Caki2 (cell line): ENCODE measurements at places on chromosomes 5 and 9.
A peak's percentile ranks its signal among the peaks of the same experiment; 100 is the strongest.

DNA sequence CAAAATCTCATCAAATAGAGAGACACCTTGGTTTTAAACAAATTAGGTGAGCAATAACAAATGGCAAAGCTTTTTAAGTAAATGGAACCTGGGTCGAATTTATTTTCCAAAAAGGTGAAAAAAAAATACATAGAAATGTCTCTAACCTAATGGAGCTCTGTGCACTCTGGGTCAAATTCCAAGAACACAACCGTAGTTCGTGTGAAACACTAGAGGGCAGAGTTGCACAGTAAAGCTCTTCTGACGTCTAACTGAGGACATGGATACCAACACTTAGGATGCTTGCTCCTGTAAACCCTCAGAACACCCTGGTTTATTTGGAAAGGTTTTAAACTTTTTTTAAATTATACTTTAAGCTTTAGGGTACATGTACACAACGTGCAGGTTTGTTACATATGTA lies 18.9 kb downstream of the MARCHF11 start:
- DNase-seq: peak; percentile 14

GRCh38 chr5:36150676-36151433 lies 832 bp downstream of the LMBRD2 start:
- DNase-seq: peak; percentile 45

- DNase-seq: no peak
These were observed 151.8 kb upstream of the PPP1R2B start for GRCh38 chr5:156698323-156698722.

- DNase-seq: no peak
These were observed 12.6 kb upstream of the FAM163B start for GRCh38 chr9:133621725-133622267.

DNA sequence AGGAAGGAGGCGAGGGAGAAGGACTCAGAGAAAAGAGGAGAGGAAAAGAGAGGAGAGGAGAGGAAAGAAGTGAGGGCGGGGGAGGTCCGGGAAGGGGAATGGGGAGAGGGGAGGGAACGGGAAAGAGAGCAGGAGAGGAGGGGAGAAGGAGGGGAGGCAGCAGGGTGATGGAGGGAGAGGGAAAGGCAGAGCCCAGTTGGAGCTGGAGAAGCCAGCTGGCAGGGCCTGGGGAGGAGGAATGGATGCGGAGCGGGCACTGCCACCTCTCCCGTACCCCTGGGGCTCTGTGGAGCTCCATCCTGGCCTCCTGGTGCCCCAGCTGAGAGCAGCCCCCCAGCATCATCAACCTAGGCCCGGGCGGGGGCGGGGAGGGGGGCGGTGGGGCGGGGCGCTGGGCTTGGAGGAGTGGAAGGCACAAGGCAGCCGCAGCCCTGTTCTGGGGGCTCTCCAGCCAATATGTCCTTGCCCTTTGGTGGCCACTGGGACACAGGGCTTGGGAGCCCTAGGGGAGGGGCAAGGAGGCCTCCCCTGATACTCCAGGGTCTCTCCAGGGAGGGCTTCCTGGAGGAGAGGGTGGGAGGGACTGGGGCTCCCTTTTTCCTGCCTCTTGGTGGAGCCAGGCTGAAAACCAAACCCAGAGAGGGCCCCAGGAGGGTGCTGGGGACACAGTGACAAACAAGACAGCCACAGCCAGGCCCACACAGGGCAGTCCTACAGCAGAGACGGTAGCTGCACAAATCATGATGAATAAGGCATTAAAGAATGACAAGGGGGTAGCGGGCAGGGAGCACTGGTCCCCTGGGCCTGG lies 123.7 kb downstream of the C9orf50 start:
- no peak for DNase-seq

DNA sequence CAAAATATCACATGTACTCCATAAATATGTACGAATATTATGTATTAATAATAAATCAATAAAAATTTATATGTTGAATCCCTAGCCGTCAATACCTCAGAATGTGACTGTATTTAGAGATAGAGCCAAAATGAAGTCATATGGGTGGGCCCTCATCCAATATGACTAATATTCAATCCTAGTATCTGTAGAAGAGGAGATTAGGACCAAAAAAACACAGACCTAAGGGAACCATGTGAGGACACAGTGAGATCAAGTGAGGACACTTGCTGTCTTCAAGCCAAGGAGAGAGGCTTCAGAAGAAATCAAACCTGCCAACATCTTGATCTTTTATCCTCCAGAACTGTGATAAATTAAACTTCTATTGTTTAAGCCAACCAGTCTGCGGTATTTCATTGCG lies 3.7 kb upstream of the AMACR start:
- no peak for DNase-seq

DNA sequence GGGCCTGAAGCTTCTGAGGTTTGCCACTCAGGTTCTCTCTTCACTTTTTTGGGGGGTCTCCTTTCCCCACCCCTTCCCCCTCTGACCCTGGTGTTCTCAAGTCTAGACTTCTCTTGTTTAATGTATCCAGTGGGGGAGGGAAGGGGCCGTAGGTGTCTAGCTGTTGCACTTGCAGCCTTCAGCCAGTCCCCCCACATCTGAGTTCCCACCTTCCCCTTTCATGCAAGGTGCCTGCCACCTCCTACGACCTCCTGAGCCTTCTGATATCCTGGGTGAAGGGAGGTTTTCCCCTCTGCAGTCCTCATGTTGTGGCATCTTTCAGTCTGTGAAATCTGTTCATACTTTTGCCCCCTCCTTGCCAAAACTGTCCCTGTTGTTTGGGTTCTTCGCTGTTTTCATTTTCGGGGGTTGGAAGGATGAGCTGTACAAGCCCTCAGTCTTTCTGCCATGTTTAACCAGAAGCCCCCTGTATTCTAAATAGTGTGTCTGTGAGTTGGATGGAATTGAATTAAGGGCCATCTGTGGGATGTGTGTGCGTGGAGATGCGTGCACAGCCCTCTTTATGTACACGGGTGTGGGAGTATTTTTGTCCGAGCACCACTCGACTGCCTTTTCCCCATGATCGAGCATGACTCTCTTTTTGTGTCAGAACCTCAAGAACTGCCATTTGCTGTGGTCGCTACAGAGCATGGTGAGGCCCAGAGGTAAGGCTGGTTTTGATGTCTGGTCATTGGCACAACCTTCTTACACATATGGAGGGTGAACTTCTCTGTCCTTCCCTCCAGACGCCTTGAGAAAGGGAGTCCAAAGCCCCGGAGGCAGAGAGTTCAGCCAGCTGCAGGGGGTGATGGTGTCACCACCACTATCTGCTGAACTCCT lies 23.6 kb downstream of the PRRC2B start:
- DNase-seq: no peak

DNA sequence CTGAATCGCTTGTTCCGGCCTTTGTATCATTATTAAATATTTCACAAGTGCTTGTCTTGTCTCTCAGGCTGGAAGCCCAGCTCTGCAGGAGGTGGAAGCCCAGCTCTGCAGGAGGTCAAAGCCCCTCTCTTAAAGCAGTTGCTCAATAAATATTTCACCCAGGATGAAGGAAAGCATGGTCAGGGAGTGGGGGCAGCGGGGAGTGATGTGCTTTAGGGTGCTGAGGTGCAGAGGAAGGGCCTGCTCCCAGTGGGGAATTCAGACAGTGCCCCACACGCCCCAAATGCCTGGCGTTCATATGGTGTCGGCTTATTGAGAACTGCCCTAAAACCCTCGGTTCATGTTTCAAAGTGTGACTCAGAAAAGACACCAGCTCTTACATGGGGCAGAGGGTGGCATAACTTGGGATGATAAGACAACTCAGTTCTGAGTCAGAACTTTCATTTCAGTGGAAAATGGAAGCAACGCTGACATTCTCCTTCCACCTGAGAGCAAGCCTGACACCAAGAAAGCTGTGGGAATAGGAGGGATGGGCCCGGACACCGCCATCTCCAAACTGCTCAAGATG lies 114.3 kb upstream of the DAP start:
- no peak for DNase-seq

DNA sequence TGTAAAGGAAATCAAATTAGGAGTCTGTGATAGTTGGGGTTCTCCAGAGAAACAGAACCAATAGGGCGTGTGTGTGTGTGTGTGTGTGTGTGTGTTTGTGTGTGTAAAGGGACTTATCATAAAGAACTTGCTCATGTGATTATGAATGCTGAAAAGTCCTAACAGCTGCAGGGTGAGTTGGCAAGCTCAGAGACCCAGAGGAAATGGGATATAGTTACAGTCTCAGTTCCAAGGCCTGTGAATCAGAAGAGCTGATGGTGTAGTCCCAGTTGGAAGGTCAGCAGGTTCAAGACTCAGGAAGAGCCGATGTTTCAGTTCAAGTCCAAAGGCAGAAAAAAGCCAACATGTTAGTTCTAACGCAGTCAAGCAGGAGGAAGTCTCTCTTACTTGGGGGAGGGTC lies 214.2 kb downstream of the ELAVL2 start:
- no peak for DNase-seq

- DNase-seq: peak; percentile 79
These were observed 6.6 kb upstream of the NFIB start for GRCh38 chr9:14320271-14321181.

GRCh38 chr5:1523793-1524480 lies at the start of gene LPCAT1:
Gene LPCAT1, minus strand, starts transcription at chr5:1523960. Its CDS starts 116 bp downstream, at chr5:1523844.
- peak; percentile 63 for DNase-seq

- no peak for DNase-seq
These were observed 215.8 kb downstream of the TSSK1B start for GRCh38 chr5:113218906-113219517.

DNA sequence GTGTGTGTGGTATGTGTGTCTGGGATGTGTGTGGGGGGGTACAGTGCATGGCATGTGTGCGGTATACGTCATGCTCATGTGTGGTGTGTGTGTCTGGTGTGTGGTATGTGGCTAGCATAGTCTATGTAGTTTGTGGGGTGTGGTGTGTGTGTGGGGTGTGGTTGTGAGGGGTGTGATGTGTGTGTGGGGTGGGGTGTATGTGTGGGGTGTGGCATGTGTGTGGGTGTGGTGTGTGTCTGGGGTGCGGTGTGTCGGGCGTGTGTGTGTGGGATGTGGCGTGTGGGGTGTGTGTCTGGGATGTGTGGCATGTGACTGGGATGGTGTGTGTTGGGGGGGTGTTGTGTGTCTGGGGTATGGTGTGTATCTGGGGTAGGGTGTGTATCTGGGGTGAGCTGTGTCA lies 52.3 kb downstream of the SECISBP2 start:
- DNase-seq: no peak

GRCh38 chr9:128523199-128523925 lies 18.8 kb downstream of the GLE1 start:
- no peak for DNase-seq

DNA sequence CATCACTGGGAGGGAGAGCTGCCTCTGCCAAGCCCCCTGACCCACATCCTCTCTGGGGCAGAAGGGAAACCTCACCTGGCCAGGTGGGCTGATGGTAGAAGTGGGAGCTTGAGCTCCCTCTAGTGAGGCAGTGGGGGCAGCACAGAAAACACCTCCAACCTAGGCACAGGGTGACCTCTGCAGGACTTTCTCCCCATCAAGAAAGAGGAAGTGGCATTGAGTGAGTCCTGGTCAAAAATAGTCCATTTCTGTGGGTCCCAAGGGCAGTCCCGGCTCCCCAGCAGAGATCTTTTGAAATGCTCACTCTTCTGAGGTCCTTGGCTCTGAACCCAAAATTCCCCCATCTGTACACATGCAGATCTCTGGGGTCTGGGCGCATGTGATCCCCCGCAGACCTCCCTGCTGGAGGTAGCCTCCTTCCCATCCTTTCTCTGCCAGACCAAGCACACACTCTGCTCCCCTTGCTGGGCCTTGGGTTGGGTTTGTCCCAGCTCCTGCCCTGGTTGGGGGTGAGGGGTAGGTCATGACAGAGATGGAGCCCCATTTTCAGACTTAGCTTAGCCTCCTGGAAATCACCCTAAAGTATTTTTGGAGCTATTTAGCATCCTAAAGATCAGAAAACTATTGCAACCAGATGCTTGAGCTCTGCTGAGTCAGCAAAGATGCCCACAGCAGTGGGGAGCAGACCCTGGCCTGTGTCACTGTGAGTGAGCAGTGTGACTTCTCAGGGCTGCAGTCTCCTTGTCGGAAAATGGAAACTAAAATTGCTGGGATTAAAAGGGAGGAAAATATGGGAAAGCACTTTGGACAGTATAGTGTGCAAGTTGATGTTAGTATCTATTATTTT lies 41.6 kb upstream of the LCP2 start:
- no peak for DNase-seq

GRCh38 chr5:181152406-181152805 lies 5.0 kb downstream of the OR2V2 start:
- peak; percentile 91 for DNase-seq

- no peak for DNase-seq
These were observed 14.9 kb upstream of the LRRTM2 start for GRCh38 chr5:138889994-138890393.

DNA sequence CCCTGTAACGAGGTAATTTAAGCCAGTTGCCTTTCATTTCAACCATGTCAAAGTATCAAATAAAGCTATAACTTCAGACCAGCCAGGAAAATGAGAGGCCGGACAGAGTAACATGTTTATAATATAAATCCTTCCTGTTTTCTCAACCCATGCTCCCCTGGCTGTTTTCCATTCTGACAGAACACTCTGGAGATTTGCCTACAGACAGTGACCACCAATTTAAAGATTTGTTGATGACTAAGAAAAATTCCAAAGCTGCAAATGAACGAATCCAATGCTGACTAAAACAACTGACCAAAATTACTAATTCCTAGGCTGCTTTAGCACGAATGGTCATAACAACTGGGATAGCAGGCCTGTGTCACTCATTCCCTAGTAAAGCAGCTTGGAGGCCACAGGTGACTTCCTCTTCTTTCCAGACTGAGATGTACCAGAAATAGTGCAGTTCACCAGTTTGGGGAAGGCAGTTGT lies 141.4 kb downstream of the AOPEP start:
- peak; percentile 87 for DNase-seq

GRCh38 chr9:135355521-135356011 lies 124.0 kb upstream of the PPP1R26 start:
- no peak for DNase-seq

DNA sequence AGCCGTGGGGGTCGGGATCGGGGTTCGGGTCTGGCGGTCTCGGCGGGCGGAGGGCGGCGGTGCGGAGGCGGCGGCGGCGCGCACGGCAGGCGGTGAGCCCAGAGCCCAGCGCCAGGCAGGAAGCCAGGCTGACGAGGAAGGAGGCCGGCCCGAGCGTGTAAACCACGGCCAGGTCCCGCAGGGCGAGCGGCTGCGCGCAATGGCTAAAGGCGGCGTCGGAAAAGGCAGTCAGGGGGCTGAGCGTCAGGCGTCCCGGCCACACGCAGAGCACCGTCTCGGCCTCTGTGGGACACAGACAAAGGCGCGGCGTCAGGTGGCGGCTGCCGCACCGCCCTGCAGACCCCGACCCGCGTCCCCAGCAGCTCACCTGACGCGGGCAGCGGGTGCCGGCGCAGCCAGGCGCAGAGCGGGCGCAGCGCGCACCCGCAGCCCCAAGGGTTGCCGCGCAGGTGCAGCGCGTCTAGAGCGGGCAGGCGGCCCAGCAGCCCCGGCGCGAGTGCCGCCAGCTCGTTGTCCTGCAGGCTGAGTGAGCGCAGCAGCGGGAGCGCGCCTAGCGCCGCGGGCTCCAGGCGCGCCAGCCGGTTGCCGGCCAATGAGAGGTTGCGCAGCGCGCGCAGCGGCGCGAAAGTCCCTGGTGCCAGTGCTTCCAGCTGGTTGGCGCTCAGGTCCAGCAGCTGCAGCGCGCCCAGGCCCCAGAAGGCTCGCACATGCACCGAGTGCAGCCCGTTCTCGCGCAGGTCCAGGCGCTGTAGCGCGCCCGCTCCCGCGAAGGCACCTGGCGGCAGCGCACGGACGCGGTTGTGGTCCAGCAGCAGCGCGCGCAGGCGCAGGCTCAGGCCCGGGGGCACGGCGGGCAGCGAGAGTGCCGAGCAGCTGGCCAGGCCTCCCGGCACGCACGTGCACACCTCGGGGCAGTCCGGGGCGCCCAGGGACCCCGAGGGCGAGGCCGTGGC lies 671 bp downstream of the LRRC26 start:
- DNase-seq: peak; percentile 86
